ENCODE measurements at places on chromosomes 3 and 15. TPM values are rescaled to one million over a fixed set of nuclear protein-coding genes. Genes with fewer than 3 reads are reported as not detected.

- no peak for DNase-seq
These were observed 81.0 kb downstream of the TMEM108 start for GRCh38 chr3:133119176-133119575.

Gene KLF15
- 0.65 TPM for total RNA-seq

GRCh38 chr3:111936191-111936841 is 42.5 kb upstream of the ABHD10 start:
- DNase-seq = no peak

Gene FSD2
- total RNA-seq = not detected

- DNase-seq = no peak
These were observed 3.5 kb downstream of the SMAD6 start for GRCh38 chr15:66705277-66706146.

- DNase-seq = no peak
These were observed 45.4 kb downstream of the EFHB start for GRCh38 chr3:19888428-19889152.

Gene CYP8B1
- not detected for total RNA-seq

Gene C3orf22
- not detected for total RNA-seq

DNA sequence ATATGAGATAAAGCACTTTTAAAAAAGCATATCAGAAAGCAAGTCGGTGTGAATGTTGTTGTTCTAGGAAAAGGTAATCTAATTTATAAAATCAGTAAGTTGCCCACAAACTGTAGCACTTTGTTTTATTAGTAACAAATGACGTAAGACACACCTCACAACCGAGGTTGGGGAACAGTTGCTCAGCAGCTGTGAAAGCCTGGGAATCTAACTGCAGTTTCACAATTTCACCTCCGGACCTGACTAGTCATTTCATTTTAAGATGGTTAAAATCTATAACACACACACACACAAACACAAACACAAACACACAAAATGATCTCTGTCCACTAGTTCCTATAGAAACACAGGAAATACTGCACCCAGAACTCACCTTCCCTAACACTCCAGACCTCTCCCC is 406.7 kb upstream of the NR2F2 start:
- no peak for DNase-seq
